Activated T-cell treated with anti-CD3 and anti-CD28 coated beads, Interleukin-2, amount 50 U/mL, for 48 hours (primary cell): ENCODE measurements at places on chromosomes 5 and 9.

DNA sequence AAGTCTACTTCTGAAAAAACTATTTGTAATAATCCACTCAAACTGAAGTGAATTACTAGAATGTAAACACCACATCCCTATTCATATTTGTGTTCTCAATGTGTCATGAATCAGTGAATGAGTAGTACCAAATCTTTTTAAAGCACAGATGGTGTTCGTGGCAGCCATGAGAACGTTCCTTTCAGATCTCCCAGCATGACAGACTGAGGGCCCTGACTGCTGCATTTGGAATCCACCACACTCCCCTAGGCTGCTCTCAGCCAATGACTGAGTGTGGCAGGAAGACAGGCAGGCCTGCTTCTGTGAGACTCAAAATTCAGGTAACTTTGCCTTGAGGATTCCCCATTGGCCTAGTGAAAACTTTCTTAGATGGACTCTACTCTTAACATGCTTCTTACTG, 10.9 kb upstream of the JMY start:
- no peak for DNase-seq

- DNase-seq = no peak
These were observed 7.3 kb downstream of the PAPPA start for GRCh38 chr9:116160676-116161571.

DNA sequence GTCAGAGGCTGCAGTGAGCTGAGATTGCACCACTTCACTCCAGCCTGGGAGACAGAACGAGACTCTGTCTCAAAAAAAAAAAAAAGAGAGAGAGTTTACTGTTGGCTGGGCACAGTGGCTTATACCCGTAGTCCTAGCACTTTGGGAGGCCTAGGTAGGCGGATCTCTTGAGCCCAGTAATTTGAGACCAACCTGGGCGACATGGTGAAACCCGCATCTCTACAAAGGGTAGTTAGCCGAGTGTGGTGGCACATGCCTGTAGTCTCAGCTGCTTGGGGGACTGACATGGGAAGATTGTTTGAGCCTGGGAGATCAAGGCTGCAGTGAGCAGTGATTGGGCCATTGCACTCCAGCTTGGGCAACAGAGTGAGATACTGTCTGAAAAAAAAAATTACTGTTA, 12.6 kb downstream of the HABP4 start:
- no peak for DNase-seq

GRCh38 chr9:84139296-84140070, 158.9 kb downstream of the RMI1 start:
- DNase-seq = no peak

DNA sequence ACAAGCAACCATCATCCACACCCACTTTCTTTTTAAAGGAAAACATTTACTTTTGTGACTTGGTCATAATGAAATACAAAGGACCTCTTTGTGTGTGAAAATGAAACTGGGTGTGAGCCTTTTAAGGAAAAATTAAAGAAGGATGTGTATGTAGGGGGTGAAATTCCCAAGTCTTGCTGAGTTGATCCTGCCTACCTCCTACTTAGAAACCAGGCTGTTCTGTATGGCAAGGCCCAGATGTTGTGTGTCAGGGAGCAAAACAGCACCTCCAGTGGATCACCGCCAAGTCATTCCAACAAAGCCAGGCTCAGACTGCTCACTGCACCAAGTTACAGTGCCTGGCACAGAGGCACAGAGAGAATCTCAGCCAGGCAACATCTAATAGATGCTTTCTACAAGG, 198.5 kb upstream of the FBN2 start:
- no peak for DNase-seq

- DNase-seq = no peak
These were observed 4.9 kb downstream of the SH3GLB2 start for GRCh38 chr9:129023036-129023907.

DNA sequence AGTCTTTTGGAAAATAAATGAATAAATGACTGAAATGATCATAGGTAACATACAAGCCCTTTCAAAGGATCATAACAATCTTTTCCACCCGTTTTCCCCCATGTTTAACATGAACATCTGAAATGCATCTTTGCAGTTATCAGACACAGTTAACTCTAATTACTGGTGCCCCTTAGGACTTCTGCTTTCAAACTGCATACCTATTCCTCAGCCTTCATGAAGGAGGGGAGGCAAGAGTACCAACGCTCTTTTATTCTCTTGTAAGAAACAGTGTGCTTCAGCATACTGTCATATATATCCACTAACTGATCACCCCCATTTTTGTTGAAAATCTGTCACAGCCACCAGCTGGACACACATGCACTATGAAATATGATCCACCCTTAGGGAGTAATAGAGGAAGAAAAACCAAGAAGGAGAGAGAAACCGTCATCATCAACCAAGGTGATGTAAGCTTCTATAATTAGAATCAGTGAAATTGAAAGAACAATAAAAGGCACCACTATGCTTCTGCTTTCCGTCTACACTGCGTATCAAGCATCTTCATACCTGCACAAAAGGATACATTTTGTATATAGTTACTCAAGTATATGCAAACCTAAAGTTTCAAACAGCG, 98.7 kb downstream of the RAPGEF6 start:
- DNase-seq = no peak

- DNase-seq = no peak
These were observed 52.4 kb downstream of the SLIT3 start for GRCh38 chr5:169248550-169248949.

GRCh38 chr5:66440202-66440680, 156.0 kb upstream of the MAST4 start:
- DNase-seq = peak; percentile 67

GRCh38 chr5:65100911-65101631, 332.3 kb downstream of the CWC27 start:
- peak; percentile 55 for DNase-seq

DNA sequence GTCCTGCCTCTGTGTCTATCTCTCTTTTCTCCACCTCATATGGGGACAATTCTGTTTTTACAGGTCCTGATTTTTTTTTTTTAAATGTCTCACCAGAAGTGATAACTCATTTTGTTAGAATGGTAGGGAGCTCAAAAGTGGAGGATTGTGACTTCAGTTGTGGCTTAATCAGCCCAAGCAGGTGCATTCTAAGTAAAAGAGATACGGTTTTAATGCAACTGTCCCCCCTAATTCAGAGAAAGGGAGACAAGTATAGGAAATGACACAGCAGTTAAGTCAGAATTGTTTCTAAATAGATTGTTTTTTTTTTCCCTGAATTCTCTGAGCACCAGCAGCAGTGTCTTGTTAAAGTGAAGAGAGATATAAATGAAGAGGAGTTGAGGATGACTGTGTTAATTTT, 24.5 kb downstream of the MAST4 start:
- DNase-seq = no peak

GRCh38 chr5:143979044-143979690, 167.2 kb downstream of the HMHB1 start:
- no peak for DNase-seq

GRCh38 chr5:139647506-139648204, 494 bp upstream of the CXXC5 start:
- no peak for DNase-seq

DNA sequence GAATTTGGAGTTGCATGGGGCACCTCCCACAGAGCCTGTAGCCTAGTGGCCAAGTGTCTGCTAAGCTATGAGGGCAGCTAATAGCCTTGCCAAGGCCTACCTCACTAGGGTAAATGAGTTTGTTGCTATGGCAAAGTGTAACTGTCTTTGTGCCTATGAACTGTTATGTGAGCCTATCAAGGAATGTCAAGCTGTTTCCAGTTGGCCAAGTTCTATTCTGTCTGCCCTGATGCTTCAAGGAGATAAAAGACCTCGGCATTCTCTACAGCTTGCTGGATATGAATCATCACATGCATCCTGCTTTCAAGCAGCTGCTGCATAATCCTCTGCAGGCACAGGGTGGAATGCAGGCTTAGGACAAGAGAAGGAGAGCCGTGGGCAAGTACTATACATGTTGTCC, 69.8 kb upstream of the CCDC112 start:
- no peak for DNase-seq

GRCh38 chr9:21945606-21946005, 48.6 kb downstream of the CDKN2A start:
- no peak for DNase-seq

GRCh38 chr5:33675958-33676464, 215.8 kb downstream of the ADAMTS12 start:
- no peak for DNase-seq
